ENCODE measurements at places on chromosomes 4 and X. TPM values are rescaled to one million over a fixed set of nuclear protein-coding genes. Genes with fewer than 3 reads are reported as not detected.

The KLB gene
- total RNA-seq: 0.92 TPM

The MXRA5 gene
- 3.3 TPM for total RNA-seq

DNA sequence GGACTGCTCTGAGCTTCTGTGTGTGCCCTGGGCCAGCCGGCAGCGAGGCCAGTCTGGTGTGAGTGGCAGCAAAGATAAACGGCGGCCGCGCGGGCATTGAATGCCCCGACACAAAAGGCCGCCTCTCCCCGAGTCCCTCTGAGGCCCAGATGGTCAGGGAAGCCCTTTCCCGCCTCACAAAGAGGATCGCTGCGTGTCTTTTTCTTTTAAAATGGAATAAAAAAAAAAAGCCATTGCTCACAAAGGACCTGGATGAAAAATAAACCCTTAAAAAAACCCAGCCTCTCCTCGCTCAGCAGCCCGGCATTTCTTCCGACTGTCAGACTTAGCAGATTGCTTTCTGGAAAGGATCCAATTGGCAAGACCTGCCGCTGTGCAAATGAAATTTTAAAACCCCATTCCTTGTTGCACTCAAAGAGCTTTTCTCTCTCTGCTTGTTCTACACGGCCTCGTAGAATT lies 578.7 kb downstream of the BCOR start:
- DNase-seq: peak; percentile 31

The GLRA2 gene
- 3.2 TPM for total RNA-seq

The CCDC120 gene
- total RNA-seq: 11.6 TPM

DNA sequence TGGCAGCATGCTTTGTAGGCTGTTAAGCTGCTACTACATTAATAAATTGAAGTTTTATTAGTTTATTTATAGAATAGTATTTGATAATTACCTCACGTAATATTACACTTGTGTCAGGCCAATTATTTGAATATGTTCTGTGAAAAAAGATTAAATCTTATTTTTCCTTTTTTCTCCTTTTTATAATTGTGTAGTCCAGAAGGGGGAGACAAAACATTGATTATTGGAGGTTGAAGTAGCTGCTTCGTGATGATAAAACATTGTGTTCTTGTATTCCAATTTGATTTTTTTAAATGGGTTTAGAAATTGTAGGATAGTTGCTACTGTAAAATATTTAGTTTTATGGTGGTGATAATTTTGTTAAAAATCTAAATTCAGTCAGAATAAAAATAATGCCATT lies 85.7 kb downstream of the DIAPH2 start:
- no peak for DNase-seq

- DNase-seq: no peak
Measured at GRCh38 chr4:41331224-41331623, 74.5 kb downstream of the UCHL1 start.

- DNase-seq: no peak
Measured at GRCh38 chrX:109931677-109932076, 71.2 kb upstream of the TMEM164 start.

GRCh38 chrX:68916891-68917290 lies 88.1 kb downstream of the EFNB1 start:
- no peak for DNase-seq

The MYOZ2 gene
- total RNA-seq: 0.20 TPM

The NDNF gene
- 11.8 TPM for total RNA-seq

DNA sequence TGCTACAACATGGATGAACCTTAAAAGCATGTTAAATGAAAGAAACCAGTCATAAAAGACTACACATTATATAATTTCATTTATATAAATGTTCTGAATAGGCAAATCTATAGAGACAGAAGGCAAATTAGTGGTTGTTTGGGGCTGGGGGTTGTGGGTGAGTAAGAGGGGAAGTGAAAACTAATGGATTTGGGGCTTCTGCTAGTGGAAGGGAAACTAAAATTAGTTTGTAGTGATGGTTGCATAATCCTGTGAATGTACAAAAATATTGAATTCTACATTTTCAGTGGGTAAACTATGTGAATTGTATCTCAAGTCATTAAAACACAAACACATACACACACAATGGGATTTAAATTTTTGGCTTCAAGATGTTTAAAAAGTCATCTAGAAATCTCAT lies 25.4 kb upstream of the LIMCH1 start:
- no peak for DNase-seq

DNA sequence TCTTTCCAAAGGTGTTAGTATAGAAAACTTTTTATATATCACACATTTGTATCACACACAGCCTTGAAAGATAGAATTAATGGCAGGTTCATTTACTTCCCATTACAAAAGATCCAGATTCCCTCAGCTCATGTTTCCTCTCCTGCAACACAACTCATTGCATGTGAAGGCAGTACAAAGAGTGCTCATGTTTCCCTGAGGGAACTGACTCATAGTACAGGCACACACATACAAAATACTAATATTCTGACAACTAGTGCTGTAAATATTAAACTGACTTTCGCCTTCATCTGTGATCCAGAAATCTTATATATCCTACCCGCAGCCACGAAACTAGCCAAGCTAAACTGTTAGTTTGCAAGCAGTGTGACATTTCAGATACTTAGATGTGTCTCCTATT lies 819.8 kb upstream of the PCDH7 start:
- DNase-seq: no peak

The HSFX4 gene
- total RNA-seq: not detected

The GLOD5 gene
- total RNA-seq: 7.1 TPM

The RASSF6 gene
- 15.1 TPM for total RNA-seq

DNA sequence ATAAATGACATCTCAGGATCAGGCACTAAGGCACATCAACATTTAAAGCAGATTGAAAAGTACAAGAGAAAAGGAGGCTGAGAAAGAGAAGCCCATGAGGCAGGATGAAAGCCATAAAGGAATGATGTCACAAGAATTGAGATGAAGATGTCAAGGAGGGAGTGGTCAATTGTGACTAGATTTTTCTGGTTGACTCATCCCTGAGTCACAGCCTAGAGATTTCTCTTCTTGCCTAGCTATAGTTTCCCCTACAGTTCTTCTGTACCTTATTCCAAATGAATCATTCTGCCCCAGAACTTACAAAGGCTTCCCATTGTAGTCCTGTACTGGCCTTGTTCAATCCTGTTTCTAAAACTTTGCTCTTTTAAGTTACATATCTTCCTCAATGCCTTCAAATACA lies 3.4 kb upstream of the USP53 start:
- DNase-seq: no peak

DNA sequence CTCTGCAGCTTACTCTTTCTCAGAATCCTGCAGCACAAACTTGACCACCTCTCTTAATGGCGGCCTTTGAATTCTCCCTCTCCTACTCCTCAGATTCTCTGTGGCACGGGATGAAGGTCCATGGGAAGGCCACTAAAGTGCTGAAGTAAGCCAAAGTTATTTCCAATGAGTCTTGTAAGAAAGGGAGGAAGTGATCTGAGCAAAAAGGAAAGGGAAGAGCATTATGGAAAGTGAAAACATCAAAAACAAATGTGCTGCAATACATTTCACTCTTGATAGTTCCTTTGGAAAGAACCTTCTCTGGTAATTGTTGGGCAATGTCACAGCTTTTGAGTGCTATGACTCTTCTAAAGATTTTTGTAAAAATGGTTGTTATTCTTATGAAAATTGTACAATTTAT lies 54.3 kb upstream of the CAMK2D start:
- no peak for DNase-seq

- no peak for DNase-seq
Measured at GRCh38 chrX:1853916-1854315, 239.1 kb downstream of the ASMT start.

The GLUD2 gene
- 0.24 TPM for total RNA-seq

The ARHGEF38 gene
- total RNA-seq: 17.8 TPM

DNA sequence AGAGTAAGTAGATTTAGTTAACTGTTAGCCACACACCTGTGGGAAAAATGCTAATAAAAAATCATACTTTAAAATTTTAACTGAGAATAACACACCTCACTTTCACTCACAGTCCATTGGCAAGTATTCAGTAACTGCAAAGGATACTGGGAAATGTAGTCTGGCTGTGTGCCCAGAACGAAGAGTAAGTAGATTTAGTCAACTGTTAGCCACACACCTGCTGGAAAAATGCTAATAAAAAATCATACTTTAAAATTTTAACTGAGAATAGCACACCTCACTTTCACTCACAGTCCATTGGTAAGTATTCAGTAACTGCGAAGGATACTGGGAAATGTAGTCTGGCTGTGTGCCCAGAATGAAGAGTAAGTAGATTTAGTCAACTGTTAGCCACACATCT lies 178.4 kb upstream of the NWD2 start:
- peak; percentile 67 for DNase-seq

GRCh38 chr4:118994030-118994429 lies 105.4 kb downstream of the SYNPO2 start:
- DNase-seq: peak; percentile 44

- peak; percentile 71 for DNase-seq
Measured at GRCh38 chr4:46329118-46329976, 60.6 kb downstream of the GABRA2 start.

- no peak for DNase-seq
Measured at GRCh38 chr4:60911127-60911526, 289.0 kb upstream of the ADGRL3 start.

- DNase-seq: no peak
Measured at GRCh38 chr4:72109364-72109763, 77.6 kb downstream of the NPFFR2 start.

GRCh38 chr4:17490575-17491059 lies 21.3 kb downstream of the QDPR start:
- no peak for DNase-seq

GRCh38 chrX:68428431-68428830 lies 4.9 kb downstream of the OPHN1 start:
- no peak for DNase-seq

GRCh38 chr4:99875071-99875470 lies 19.2 kb downstream of the LAMTOR3 start:
- no peak for DNase-seq

The CENPVL1 gene
- total RNA-seq: not detected

GRCh38 chr4:21512353-21512752 lies 436.2 kb downstream of the KCNIP4 start:
- no peak for DNase-seq

DNA sequence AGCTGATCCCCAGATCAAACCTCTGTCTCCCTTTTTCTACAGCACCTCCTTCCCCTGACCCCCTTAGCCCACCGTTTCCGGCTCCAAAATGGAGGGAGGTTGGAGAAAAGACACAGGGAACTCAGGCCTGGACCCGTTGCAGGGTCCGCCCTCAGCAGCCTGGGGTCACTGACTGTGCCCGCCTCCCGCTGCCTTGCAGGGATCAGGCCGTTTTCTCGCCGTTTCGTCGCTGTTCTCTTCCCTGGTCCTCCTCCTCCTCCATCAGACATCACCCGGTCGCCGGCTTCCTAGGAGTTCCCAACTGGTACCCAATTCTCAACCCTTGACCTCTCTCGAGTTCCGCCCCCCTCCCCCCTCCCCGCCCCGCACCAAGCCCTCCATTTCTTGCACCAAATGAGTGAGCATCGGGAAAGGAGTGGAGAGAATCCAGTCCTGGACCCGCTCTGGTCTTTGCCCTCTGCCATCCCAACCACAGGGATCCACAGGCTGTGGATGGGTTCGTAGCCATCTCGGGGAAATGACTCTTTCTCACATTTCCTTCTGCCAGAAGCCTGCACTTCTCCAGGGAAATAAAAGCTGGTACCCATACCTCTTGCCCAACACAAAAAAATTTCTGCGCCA lies 493 bp downstream of the TCEAL5 start:
- DNase-seq: no peak

DNA sequence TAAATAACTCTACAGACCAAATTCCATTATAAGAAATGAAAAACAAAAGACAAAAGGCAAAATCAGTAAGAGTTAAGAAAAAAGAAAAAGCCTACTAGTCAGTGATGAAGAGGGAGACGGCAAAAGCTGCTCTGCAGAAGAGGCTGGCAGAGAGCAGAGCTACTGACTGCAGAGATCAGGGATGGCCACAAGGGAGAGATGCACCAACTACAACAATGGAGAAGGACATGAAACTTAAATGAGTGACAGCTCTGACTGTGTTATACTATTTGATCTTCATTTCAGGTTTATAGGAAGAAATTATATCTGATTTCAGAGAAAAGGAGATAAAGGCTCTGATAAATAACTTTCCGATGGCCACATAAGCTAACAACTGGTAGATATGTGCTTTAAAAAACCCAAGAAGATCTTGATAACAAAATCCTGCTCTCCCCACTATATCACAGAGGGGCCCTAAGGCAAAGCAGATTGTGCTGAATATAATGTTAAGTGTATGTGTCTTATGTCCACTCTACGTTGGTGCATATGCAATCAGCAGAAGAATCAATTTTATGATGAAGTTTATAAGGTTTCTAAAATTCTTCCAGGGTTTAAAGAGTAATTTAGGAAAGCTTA lies 58.4 kb upstream of the COX18 start:
- DNase-seq: no peak

- DNase-seq: peak; percentile 11
Measured at GRCh38 chrX:44314259-44314734, 29.2 kb downstream of the EFHC2 start.

The CISD2 gene
- total RNA-seq: 24.5 TPM

DNA sequence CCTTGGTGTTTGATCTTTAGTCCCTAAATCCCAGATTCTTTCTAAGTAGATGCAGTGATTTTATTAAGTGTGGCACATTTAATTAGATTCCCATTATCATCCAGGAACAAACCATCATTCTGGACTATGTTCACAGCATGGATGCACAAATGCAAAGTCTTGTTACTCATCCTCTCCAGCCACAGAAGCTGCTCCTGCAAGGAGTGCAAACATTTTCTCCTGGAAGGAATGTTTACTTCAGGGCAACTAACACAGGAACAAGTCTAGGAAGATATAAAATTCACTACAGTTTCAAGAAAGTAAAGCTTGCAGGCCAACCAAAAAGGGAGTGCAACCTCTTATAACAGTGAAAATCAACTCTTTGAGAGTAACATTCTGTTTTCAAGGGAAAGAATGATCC lies 106.0 kb downstream of the IQCM start:
- no peak for DNase-seq

DNA sequence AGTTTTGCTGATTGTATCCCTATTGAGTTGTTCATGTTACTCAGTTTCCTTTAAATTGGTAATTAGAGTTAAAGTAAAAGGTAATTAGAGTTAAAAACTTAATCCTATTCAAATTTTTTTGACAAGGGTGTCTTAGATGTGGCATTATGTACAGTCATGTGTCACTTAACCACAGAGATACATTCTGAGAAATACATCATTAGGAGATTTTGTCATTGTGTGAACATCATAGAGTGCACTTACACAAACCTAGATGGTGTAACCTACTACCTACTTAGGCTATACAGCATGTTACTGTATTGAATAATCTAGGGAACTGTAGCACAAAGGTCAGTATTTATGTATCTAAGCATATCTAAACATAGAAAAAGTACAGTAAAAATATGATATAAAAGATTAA lies 39.2 kb downstream of the BEX3 start:
- DNase-seq: no peak

The PWWP3B gene
- total RNA-seq: 0.06 TPM

GRCh38 chr4:140053185-140053584 lies 100.8 kb downstream of the MAML3 start:
- DNase-seq: no peak

Data from mucosa of descending colon (tissue), 3 donors.